ENCODE measurements at places on chromosomes 1 and 21.

DNA sequence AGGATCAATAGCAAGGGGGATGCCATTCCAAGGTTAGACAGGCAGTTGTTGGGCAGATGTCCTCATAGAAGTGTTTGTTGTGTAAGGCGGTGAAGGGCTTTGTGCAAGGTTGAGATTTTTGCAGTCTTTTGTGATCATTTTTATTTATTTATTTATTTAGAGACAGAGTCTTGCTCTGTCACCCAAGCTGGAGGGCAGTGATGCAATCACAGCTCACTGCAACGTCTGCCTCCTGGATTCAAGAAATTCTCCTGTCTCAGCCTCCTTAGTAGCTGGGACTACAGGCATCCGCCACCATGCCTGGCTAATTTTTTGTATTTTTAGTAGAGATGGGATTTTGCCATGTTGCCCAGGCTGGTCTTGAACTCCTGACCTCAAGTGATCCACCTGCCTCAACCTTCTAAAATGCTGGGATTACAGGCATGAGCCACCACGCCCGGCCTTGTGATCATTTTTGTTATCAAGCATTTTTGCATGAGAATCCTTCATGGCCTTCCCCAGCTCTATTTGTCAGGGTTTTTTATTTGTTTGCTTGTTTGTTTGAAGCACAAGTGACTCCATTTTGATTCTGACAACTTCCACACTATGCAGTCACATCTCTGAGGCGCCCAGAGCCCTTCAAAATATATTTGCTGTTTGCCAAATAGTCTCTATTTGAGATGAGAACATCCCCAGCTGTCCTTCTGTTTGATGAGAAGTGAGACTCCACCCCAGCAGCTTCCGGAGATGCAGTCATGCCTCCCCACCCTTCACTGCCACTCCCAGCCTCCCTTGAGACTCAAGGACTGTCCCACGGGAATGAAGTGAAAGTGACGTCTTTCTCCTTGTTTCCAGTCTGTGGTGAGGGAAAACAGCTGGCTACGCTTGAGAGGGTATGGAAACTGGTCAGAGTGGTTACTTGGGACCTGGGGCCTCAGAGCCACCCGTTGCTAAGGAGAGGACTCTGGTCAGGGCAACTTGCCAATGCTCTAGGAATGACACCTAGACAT, 38.0 kb downstream of the TMEM50B start:
- no peak for DNase-seq

DNA sequence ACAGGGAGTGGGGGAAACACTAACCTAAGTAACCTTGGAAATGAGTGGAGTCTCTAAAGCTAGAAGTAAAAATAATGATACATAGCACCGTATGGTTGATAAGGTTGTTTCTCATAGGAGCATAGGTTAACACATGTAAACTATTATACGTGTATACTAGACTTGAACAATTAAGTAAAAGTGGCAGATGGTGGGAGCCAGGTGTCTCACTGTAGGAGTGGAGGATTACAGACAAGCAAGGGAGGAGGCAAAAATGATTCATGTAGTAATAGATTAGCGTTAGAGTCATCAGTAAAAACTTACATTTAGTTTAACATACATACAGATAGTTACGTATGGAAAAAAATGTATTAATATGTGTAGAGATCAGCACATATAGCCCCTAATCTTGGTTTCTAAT, 138.4 kb upstream of the DSCAM start:
- no peak for DNase-seq

- DNase-seq, result no peak
Measured at GRCh38 chr1:7278827-7279765, 492.0 kb upstream of the VAMP3 start.

DNA sequence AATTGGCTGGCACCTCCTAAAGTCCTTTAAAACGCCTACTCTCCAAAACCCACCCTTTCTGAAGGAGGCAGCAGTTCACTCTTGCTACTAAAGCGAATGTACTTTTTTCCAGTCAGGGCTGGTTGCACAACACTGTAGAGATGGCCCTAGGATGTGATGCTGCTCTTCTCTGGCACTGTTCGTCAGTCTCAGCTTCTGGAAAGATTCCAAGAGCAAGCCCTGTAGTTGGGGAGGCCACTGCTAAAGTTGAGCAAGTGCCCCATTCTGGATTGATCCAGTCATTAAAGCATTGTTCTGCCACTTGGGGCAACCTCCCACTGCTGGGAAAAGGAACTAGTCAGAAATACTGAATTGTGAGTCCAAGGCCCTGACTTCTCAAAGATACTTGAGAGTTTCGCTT, 28.5 kb upstream of the KCNQ4 start:
- no peak for DNase-seq

- no peak for DNase-seq
Measured at GRCh38 chr1:99992760-99993467, 23.1 kb downstream of the SLC35A3 start.

DNA sequence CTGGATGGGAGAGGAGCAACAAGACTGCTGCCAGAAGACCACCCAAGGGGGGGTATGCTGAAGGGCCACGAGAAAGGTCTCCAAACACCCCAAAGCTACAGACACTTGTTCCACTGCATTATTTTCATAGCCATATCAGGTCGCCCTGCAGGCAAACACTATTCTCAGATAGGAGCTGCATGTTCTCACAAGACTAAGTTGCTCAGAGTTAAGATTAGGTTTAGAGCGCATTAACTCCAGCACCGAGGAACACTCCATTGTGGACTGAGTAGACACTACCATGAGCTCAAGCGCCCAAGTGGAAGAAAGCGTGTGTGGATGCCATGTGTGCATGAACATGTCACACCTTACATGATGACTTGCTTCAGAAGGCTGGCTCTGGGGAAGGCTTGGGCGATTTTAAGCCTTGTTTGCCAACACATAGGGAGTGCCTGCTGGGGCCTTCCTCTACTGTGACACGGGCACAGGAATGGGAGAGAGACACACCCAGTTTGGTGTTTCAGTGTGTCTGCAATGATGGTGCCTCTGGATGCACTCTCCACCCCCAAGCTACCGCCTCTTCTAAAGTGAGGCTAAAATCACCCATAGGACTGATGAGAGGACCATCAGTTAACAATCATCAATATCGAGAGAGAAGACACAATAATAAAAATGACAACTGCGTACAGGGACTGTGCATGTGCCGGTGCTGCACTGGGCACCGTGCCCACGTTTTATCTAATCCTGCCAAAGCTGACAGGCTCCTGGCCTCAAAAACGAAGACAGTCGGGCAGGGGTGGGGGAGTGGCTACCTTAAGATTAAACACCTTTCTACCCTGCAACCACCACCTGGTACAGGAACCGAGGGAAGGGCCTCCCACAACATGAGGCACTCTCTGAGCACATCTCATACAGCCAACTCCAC, 34.9 kb downstream of the SSBP3 start:
- DNase-seq, result no peak

DNA sequence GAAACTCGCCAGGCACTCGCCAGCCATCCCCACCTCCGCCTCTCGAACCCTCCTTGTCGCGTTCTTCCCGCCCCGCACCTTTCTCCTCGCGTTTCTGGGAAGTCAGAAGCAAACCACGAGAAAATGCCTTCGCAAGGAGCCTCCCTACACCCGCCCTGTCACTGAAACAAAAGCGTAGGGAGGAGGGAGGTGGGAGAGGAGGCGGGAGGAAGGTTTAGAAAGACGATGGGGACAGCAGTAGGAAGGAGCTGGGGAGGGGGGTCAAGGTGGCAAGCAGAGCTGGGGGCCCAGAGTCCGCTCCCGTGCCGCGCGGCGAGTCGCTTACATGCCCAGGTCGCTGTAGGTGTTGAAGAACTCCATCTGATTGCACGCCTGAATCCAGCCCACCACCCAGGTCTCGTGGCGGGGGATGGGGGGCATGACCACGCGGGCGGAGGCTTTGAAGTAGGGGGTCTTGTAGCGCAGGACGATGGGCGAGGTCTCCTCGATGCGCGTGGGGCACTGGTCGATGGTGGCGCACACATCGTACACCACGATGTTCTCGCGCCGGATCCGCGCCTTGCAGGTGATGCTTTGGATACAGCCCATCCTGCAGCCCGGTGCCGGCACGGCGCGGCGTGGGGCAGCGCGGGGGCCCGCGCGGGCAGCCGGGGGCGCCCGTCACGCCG, 1.0 kb downstream of the FAM78B start:
- DNase-seq, result no peak

GRCh38 chr1:197994907-197995407, 77.8 kb downstream of the LHX9 start:
- DNase-seq, result no peak

DNA sequence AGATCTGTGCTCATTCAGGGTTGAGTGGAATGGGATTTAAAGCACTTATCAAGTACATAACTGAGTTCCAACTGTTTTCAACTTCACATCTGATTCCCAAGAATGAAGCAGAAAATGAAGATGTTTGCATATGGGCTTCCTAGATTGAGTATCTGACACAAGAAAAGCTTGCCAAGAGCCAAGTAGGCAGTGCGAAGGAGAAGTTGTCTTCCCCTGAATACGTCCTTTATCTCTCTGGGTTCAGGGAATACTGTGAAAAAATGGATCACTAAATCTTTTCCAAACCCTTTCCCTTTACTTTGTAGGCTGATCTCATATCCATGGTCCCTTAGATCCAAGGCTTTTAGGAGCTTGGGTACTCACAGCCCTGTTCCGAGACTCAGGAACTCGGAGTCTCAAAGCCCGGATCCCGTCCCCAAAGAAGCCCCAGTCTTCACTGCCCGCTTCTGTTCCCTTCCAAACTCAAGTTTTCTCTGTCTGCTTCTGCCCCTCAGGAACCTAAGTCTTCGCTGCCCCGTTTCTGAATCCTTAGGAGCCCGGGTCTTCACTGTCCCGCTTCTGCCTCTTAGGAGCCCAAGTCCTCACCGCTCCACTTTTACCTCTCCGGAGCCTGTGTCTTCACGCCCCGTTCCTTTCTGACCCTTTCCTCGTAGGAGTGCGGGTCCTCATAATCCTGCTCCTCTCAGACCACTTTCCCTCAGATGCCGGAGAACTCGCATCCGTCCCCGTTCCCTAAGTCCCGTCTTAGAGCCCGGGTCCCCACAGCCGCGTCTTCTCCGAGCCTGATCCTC, 616 bp downstream of the TAF12 start:
- peak; percentile 43 for DNase-seq

DNA sequence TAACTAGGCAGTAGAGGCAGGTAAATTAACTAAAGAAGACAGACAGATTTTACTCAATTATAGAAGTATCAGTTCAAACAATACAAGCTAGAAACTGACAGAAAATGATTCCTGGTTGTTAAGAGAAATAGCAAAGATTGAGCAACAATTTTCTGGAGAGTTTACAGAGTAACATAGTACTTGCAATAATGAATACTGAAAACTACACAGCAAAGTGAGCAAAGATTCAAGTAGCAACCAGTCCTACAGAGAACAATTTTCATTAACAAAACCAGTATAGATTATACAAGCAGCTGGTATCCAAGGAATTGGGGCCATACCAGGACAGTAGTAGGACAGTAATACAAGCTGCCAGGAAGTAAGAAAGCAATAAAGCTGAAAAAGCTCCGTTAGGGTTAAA, 37.6 kb downstream of the EYA3 start:
- no peak for DNase-seq

All from anterior cingulate cortex (tissue), 58 donors.